ENCODE measurements at places on chromosomes 1 and 21.

- DNase-seq, result peak; percentile 63
Observed at GRCh38 chr1:27395441-27396195, 3.2 kb downstream of the GPR3 start.

DNA sequence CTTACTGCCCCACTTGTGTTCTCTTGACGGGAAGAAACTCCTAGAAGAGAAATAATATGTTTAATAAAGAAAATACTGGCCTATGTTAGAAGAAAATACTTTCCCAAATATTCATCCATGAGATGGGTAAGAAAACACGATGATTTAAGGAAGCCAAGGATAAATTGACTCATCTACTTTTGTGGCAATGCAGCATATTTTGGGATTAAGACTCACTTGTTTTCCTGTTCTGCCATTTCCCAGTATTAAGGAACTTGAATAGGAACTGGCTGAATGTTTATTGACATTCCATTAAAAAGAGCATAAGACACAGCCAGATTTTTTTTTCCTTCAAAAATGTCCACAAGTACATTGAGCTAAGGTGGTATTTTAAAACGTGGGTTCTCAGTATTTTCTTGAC is 10.9 kb upstream of the ADAMTS5 start:
- no peak for DNase-seq

GRCh38 chr21:35259457-35259856 is 210.4 kb upstream of the RUNX1 start:
- DNase-seq, result no peak

GRCh38 chr1:55589671-55590297 is 374.6 kb upstream of the USP24 start:
- DNase-seq, result no peak

DNA sequence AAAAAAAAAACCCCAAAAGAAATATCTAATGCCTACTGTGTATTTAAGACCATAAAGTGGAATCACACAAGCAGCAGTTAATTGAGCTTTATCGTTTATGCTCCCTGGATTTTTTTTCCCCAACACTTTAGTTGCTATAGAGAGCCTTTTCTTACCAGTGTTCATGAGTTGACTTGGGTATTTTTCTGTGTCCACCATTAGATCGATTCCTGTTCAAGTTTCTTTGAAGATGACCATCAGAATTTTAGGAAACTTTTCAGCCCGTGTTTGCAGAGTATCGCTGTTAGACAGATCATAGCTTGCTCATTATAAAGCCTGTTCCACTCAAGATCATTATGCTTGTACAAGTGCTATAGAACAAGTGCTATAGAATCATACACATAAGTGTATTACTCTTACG is 1.5 kb downstream of the RALGPS2 start:
- no peak for DNase-seq

GRCh38 chr1:210342986-210343780 is 14.5 kb downstream of the HHAT start:
- DNase-seq, result no peak

DNA sequence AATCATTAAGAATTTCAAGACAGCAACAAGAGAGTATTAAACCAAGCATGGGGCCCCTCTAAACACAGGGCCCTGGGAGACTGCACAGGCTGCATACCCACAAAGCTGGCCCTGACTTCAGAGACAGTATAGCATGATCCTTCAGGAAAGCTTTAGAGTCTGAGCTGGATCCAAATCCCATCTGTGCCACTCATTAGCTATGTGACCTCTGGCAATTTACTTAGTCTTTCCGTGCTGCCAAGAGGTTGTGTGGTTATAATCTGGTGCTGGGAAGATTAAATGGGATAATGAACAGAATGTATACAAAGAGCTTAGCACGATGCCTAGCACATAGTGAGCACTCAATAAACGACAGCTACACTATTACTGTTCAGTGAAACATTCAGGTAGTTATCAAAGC is 4.0 kb downstream of the PHC2 start:
- DNase-seq, result no peak

DNA sequence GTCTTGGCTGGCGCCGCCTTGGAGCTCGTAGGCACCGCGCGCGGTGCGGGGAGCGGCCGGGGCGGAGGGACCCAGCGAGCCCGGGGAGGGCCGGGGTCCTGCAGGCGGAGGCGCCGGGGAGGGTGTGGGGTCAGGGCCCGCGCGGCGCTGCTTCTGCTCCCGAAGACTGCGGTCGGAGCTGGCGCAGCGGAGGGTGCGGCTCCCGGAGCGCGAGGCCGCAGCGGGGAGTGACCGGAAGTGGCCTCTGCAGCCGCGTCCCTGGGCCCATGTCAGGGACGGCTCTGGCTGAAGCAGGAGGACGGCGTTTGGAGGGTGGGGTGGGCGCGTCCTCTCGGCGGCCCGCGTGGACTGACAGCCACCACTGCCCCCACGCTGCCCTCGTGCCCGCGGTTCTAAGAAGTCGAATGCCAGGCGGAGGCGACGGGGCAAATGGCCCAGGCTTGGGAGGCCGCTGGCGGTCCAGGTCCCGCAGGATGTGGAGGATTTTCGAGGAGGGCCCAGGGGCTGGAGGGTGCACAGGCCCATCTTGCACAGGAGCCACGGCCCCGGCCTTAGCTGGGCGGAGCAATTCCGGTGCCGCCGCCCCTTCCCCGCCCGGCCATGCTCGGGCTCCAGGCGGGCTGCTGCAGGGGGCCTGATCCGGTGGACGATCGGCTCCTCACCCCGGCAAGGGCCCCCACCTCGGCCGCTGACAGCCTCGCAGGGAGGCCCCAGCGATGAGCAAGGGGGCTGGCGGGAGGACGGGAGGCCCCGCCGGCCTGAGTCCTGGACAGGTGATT is 7.7 kb upstream of the ZNF669 start:
- no peak for DNase-seq

DNA sequence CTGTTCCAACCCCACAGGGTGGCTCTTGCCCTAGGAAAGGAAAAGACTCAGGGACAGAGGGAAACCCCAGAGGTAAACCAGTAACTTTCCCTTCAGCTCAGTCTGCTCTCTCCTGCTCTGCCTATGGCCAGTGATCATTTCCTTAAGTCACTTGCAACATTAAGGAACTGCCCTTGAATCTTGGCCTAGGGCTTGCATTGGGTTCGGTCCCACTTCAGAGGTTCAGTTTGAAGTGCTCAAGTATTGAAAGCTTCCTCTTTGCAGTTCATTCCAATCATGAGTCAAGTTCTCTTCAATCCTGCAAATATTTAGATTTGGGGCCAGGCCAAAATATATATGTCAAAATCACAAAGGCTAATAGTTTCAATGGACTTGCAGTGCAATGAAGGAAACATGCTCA is 97.7 kb upstream of the IRF2BP2 start:
- DNase-seq, result no peak

DNA sequence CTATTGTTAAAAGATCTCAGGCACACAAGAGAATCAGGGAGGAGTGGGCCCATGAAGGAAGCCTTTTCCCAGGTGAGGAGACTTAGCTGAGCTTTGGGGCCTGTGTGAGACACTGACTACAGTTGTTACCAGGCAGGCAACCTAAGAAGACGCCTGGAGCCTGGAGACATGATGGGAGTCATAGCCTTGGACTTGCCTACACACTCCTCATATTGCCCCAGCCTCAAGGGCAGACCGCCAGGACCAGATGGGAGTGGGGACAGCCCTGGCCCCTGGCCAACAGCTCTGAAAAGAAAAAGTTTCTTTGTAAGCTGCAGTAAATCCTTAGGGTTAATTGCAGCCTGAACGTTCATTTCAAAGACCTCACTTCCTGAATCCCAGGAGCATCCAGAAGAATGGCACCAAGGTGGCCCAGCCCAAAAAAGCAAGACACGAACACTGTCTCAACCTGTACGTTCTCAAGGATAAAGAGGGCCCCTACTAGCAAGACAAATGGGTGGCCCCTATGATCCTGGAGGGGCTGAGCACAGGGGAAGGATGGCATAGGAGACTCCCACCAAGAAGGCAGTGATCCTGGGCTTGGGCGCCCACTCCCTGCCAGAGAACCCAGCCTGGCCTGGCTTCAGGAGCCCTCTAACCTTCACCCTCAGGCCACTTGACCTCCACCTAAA is 33.2 kb upstream of the BTG2 start:
- DNase-seq, result no peak

DNA sequence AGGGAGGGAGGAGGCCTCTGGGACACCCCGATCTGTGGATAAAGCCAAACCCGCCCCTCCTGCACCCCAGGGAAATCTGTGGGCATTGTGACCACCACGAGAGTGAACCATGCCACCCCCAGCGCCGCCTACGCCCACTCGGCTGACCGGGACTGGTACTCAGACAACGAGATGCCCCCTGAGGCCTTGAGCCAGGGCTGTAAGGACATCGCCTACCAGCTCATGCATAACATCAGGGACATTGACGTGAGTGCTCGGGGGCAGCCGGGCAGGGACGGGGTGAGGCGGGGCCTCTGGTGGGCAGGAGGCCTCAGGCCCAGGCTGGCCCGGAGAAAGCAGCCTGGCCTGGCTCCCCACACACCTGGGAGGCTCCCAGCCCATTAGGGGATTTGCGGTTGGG is 54.7 kb downstream of the ALPL start:
- DNase-seq, result no peak

GRCh38 chr1:6184083-6184783 is 4.1 kb upstream of the CHD5 start:
- DNase-seq, result no peak

DNA sequence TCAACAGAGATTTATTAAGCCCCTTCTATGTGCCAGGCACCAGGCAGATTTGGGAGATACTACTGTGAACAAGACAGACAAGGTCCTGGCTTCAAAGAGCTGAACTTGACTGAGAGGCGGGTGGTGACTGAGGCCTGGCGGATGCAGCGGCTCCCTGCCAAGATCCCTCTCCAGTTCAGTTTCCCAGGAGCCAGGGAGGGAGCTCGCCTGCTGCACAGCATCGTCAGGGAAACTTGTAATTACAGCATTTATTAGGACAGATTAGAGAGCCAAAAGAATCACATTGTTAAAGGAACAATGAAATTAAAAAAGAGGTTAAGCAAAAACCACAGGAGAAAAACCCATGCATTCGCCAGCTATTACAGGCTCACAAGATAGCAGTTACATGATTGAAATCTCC is 55.3 kb downstream of the ETS2 start:
- no peak for DNase-seq

- DNase-seq, result no peak
Observed at GRCh38 chr1:24952413-24952841, 22.4 kb upstream of the RUNX3 start.

GRCh38 chr1:109535971-109536491 is 3.6 kb upstream of the GPR61 start:
- no peak for DNase-seq

- no peak for DNase-seq
Observed at GRCh38 chr1:212953321-212953720, 3.0 kb downstream of the VASH2 start.

GRCh38 chr1:153532769-153533599 is 2.8 kb downstream of the S100A6 start:
- DNase-seq, result peak; percentile 48

Data from stimulated activated CD8-positive, alpha-beta memory T cell treated with anti-CD3 and anti-CD28 coated beads, Interleukin-7, amount 100 ng/mL, for 4 hours (primary cell).